Brain pericyte (primary cell): ENCODE measurements at places on chromosomes 7 and 10.

- no peak for DNase-seq
These were observed 240.8 kb downstream of the KIF20B start for GRCh38 chr10:89942217-89942616.

DNA sequence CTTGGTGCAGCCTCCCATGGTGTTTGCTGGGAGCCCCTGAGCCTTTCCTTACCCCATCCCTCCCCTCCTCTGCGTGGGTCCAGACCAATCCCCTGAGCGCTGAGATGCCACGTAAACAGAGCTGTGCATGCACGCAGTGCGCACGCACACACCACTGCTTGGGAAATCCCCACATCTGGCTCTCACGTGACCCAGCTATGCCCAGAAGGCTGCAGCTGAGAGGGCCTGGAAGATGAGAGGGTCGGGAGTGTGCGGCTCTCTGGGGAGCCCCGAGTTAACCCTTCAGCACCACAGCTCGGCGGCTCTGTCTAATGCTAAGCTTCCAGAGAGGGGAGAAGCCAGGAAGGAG lies 177.2 kb downstream of the SH3PXD2A start:
- DNase-seq: peak; percentile 98

DNA sequence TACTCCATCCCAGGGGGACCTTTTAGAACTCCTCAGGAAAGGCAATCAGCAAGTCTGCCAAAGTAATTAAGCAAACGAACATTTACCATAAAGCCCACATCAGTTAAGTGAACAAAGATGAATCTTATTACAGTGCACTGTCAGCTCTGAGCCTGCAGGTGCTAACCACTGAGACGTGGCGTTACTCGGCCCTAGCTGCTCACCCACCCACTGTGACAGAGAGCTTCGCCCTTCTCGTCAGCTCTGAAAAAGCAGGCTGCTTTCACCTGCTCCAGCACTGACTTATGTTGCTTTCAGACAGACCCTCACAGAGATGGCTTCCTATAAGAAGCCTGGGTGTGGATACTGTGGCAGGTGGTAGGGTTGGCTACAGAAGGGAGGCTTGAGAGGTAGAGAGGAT lies 57.7 kb upstream of the KCNIP2 start:
- DNase-seq: no peak

DNA sequence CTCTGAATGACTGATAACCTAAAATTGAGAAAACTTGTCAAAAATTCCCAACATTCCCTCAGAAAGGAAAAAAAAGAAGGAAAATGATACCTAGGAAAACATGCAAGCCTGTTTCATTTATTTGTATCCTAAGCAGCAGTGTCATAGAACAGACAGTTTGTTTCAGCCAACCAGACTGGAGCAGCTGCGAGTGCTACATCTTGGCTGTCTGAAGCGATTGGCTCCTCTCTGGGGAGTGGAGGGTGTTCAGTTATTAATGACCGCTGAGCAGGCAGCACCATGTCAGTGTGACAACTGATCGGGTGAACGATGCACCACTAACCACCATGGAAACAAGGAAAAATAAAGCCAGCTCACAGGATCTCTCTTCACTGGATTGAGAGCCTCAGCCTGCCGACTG lies at the start of gene LRRN3:
Gene LRRN3, plus strand, starts transcription at position 282 of the 400 bp plus-strand sequence. CDS start 31,646 bp downstream, outside the sequence.
- DNase-seq: no peak

- no peak for DNase-seq
These were observed 254.9 kb upstream of the NPY start for GRCh38 chr7:24029068-24029467.

- DNase-seq: no peak
These were observed 39.7 kb upstream of the STEAP4 start for GRCh38 chr7:88346357-88346756.

DNA sequence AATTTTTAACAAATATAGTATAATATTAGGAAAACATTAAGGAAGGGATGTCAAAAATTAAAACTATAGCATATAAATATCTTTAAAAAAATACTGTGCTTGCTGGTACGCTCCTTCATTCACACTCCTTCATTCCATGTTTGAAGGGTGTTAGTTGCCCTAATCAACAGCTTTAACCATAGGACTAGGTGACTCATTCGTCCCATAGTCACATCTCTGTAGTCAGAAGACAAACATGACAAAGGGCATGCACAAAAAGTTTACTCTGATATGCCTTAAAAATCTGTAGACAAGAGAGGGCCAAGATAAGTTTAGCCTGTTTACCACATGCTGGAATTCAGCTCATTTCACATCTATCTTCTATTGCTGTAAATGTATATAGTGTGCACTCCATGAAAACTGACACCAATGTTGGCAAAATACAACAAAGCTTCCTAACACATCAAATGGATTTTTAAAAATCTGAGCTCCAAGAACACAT lies 646 bp downstream of the FAM13C start:
- DNase-seq: no peak

- DNase-seq: no peak
These were observed 266.5 kb upstream of the YAE1 start for GRCh38 chr7:39299695-39300094.

DNA sequence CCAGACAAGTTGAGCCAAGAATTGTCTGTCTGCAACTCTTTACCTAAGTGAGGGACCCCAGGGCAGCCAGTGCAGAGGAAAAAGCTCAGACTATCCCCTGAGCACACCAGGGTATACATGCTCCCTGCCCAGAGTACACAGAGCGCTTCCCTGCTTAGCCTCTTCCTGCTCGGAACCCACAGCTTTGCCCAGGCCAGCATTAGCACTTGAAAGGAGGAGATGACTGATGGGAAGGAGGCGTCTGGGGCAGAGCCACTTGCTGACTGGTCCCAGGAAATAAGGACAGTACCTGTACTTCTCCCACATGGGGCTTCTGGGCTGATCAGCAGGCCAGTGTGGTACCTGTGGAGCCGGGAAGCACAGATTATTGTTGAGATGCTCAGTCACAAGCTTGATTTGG lies 48.4 kb upstream of the TRIM8 start:
- no peak for DNase-seq

DNA sequence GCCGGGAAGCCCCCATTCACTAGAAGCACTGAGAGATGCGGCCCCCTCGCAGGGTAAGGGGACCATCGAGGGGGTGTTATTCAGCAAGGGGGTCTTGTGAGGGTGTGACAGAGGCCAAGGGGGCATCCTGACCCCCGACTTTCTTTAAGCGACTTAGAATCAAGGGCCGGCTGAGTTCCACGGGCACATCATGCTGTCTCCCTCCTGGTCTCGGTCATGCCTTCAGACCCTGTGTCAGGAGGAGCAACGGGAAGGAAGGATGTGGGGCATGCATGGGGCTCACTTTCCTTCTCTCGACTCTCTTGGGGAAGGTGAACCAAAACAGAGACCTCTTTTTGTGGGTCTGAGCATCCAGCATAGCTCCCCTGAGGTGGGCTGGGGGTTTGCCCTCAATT lies 2.5 kb downstream of the ACSL5 start:
- no peak for DNase-seq

DNA sequence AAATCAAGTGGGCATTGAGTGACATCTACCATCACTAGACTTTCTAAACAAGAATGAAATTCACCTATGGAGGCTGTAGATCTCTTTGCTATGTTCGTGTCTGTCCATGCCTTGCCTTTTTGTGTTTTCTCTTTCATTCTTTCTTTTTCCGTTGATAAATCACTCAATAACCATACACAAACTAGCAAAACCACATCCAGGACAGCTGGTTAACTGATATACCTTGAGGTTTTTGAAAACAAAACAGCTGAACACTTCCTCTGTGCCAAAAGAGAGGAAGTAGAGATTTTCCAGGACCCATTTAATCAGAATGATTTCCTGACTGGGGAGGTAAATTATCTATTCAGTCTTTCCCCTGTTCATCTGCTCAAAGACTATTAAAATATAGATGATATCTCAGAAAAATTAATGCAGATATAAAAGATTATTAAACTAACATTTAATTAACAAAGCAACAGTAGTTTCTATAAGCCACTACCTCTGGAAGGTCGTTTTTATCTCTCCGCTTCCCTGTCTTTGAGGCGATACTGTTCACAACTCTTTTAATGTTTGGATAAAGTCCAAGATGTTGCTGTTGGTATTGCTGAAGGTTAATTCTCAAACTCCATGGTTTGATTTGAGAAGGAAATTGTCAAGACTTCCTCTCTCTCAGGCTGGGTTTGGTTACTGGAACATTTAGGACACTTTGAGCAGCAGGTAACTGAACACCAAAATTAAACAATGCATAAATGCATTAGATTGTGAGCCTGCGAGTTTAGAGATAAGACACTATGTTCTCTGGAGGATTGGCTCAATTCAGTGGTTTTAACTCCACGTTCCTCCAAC lies 24.4 kb upstream of the C10orf67 start:
- DNase-seq: no peak

DNA sequence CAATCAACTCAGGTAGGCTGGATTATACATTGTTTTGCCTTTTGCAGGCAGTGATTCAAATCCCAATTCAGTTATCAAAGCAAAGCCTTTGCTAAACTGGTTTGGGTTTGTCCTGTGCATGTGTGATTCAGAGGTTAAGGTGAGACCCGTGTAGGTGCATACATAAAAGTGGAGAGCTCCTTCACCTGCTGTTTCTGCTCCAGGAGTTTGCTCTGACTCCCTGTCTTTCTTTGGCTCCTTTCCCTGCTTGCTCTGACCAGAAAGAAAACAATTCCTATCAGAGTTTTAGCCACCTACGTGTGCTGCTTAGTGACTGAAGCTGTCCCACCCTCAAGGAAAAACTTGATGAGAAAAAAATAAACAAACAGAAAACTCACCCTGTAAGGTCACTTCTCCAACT lies 101.1 kb downstream of the TPST1 start:
- no peak for DNase-seq

GRCh38 chr10:56269181-56269580 lies 91.9 kb downstream of the ZWINT start:
- DNase-seq: no peak

DNA sequence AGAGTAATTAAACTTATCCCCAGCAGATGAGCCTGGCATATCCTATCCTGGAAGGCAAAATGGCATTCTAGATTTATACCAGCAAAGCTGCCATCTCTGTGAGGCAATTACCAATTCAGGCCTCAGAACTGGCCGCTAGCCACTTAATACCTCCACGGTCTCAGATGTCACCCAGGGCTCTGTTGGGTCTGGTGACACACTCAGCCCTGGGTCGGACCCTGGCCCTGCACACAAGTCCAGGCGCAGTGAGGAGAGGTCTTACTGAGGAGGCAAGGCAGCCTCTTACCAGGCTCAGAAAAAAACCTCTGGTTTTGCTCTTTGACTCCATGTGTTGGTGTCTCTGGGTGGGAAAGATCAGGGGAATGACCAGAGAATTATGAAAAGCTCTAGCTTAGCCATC lies 186.6 kb downstream of the EMX2 start:
- no peak for DNase-seq

- DNase-seq: no peak
These were observed 5.1 kb downstream of the NME8 start for GRCh38 chr7:37853468-37853867.

GRCh38 chr10:8060010-8060703 lies 5.7 kb downstream of the GATA3 start:
- DNase-seq: no peak

- DNase-seq: no peak
These were observed 89.2 kb downstream of the PTEN start for GRCh38 chr10:87952612-87953011.

DNA sequence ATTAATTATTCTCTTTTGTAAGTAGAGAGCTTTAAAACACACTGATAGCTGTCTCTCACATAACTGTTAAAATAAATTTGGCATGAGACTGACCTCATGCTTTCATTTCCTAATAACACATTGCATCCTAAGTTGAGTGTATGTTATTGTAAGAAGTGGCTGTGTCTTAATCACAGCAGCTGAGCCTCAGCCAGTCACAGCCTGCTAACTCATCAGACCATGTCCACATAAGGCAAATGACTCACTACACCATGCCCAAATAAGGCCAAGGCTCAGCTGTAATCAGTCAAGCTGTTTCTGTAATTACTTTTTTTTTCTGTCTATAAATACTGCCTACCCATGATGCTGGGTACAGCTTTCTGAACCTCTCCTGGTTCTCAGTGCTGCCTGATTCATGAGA lies 860.9 kb downstream of the XPNPEP1 start:
- no peak for DNase-seq

- DNase-seq: no peak
These were observed 825 bp downstream of the ADRB1 start for GRCh38 chr10:114044247-114045135.

DNA sequence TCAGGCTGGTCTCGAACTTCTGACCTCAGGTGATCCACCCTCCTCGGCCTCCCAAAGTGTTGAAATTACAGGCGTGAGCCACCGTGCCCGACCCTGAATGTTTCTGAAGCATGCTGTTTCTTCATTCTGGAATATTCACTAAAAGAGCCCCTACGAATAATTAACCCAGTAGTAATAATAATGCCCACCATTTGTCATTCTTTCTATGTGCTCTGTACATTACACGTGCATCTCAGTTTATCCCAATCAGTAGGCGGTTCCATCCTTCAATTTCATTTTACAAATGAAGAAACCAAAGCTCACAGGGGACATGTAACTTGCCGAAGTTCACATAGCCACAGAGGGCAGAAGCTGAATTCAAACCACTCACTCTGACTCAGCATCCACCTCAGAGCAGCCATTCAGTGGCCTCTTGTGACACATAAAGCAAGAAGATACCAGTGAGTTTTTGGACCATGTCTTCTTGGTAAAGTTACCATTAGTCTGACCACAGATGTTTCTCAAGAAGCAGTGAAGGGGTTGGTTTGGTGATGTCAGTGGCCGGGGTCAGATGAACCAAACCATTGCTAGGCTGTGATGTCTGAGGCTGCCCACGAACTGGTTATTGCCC lies 71.9 kb upstream of the DUSP5 start:
- peak; percentile 55 for DNase-seq

DNA sequence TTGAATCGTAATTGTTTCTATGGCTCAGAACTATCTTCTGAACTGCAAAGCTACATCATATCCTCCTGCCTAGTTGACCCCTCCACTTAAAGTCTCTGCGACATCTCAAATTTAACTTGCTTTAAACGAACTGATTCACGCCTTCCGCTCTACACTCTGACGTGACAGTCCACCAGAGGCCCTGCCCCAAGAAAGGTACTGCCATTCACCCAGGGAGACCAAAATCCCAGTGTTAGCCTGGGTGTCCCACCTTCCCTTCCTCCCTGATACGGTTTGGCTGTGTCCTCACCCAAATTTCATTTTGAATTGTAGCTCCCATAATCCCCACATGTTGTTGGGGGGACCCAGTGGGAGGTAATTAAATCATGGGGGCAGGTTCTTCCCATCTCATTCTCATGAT lies 90.8 kb downstream of the CPXM2 start:
- no peak for DNase-seq

GRCh38 chr7:20152511-20152910 lies 64.7 kb downstream of the MACC1 start:
- DNase-seq: no peak

GRCh38 chr7:16357921-16358320 lies 63.4 kb downstream of the CRPPA start:
- no peak for DNase-seq

GRCh38 chr10:92695679-92696605 lies 6.2 kb downstream of the HHEX start:
- DNase-seq: no peak

DNA sequence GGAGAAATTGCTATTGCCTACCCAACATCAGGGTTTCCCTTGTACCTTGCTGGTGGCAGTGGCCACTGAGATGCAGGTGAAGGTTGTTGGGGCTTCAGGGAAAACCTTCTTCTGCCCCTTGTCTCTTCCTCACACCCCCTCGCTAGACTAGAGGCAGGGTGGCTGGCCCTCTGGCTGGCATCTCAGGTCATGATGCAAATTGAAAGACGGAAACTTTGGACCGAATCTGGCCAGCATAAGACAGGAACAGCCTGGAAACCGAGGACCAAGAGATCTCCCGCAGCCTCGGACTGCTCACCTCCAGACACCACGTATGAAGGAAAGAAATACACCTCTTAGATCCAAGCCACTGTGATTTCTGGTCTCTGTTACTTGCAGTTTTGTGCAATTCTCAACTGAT lies 2.9 kb downstream of the SVOPL start:
- DNase-seq: no peak
